ENCODE measurements at places on chromosomes 13 and 19.

- no peak for DNase-seq
Measured at GRCh38 chr19:5677580-5677979, 2.7 kb downstream of the MICOS13 start.

DNA sequence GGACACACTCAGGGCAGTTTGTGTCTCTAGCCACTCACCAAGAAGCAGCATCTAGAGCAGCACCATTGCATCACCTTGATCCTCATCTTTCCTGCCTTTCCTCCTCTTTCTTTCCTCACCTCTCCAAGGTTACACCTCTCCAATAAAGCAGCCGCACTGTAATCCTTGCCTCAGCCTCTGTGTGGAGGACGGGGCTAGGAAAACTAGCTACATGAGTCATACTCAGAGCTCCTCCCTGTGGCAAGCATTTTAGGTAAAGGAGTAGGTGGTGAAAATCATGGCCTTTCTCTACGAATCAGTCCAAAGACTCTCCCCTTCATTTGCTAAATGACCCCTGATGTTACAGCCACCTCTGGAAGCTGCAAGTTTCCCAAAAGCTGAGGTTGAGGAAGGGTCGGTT, 108.9 kb downstream of the DNAJC15 start:
- no peak for DNase-seq

DNA sequence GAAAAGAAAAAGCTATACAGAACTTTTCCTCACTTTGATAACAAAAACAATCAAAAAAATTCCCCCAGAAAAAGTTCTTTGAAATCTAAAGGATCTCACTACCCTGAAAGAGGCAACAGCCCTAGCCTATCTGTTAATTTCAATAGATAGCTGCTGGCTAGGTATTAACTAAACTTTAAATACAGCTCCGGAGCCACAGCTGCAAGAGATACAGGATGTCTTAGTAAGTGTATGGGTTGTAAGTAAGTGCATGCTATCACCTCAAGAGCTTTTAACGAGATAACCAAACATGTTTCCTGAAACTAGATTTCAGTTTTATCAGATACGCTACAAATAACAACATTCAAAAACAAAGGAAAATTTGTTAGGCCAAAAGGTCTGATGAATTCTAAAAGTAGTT, 148.4 kb downstream of the KLF12 start:
- DNase-seq: no peak

DNA sequence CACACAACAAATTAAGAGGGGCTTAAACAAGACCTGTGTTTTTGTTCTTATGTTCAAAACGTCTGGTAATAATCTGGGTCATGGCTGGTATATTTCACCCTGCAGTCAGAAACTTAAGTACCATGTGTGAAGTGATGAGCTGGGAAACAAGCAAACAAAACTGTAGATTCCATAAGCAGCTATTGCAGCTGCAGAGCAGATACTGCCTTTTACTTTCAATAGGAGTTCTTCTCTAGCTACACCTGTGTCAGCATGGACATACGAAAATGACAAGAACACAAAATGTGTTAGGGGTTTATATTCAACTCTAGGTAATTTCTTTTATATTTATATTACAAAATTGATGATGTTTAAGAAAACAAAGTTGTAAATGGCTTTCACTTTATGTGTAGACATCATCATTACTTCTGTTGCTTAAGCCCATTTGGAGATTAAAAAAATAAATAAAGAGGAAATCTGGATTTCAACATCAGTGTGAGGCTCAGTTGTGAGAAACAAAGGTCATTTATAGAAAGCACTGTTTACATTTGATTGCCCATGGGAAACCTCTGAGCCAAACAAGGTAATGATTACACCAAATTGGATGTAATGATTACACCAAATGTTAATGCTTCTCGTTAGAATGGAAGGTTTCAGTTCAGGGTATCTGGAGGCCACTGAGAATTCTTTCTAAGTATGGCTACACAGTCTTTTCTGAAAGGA, 451.0 kb upstream of the SLC10A2 start:
- no peak for DNase-seq

DNA sequence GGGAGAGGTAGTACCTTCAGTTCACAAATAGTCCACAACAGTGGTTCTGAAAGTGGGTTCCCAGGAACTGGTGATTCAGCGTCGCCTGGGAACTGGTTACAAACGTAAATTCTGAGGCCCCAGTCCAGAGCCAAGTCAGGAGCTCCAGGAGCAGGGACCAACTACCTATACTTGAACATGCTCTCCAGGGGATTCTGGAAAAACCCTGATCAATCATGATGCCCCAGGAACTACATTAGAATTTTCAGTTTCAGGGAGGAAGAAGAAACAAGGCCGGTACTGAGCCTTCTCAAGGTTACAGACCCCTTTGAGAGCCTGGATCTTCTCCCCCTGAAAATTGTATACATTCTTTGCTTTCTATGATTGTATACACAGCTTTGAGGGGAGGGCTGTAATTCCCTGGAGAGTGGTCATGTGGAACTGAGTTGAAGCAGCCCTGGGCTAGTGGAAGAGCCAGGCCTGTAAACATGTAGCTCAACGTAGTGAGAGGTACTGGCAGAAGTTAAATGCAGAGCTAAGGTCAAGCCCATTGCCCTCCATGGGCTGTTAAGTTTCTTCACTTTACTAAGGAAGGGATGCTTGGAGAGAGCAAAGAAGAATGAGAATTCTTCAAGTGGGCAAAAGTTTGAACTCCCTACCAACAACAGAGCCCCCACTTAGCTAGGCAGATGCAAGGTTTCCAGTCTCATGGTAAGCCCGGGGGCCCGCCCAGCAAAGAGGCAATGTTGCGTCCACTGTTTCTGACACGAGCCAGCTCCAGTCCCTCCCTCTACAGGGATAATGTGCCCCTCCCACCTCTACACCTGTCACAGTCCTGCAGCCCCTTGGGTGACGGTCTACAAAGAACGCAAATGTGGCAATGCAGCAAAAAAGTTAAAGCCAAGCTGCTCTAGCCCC, 17.0 kb downstream of the DOCK9 start:
- DNase-seq: no peak

- DNase-seq: no peak
Measured at GRCh38 chr19:5891572-5891937, 12.0 kb downstream of the NDUFA11 start.

- DNase-seq: no peak
Measured at GRCh38 chr19:36379510-36379819, 464 bp upstream of the ZFP14 start.

DNA sequence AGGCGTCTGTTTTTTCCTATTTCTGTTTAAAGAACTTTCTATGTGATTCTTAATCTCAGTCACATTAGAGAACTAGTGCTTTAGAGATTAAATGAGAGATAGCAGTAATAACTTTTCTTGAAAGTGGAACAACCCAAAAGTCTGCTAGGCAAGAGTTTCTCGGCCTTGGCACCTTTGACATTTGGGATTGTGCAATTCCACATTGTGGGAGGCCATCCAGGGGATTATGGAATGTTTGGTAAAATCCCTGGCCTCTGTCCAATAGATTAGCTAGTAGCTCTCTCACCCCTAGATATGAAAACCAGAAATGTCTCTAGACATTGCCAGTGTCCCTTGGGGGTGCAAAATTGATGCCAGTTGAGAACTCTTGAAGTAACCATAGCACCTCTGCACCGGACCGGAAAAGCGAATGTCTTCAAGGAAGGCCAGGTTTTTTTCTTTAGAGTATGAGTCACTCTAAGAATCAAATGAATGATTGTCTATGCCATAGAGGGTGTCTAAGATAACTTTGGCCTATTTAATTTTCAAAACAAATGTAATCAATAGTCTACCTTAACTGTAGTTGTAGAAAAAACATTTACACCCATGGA, 45.0 kb upstream of the IL17D start:
- DNase-seq: no peak

GRCh38 chr13:47548294-47548840, 452.7 kb downstream of the SUCLA2 start:
- DNase-seq: no peak

GRCh38 chr19:43662487-43662886, 7.5 kb downstream of the PLAUR start:
- DNase-seq: no peak

DNA sequence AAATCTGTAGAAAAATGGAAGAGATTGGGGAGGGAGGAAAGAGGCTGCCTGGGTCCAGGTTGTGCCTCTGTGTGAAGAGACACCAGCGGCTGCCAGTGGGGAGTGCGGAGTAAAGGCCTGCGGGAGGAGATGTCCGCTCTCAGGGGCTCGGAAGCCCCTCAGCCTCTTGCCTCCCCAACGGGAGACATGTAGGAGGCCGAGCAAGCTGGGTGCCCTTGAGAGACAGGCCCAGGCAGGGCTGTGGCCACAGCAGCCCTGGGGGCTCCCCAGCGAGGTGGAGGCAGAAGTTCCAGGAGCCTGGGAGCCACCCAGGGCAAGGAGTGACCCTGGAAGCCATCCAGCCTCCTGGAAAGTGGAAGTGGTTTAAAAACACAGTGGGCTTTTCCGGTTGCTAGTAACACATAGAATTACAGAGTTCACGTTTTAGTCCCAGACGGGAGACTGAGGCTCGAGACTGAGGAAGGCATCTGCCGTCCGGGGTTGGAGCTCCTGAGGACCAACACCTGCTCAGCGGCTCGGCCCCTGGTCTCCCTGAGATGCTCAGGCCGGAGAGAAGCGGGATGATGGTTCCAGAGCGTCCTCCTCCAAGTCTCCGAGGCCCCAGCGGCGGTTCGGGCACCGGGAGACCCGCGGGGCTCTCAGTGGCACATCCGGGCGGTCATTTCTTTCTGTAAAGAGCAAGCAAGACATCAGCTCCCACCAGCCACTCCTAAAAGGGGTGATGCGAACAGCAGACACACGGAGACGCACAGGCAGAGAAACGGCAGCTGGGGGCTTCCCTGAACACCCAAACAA, 21.9 kb upstream of the MKNK2 start:
- no peak for DNase-seq

DNA sequence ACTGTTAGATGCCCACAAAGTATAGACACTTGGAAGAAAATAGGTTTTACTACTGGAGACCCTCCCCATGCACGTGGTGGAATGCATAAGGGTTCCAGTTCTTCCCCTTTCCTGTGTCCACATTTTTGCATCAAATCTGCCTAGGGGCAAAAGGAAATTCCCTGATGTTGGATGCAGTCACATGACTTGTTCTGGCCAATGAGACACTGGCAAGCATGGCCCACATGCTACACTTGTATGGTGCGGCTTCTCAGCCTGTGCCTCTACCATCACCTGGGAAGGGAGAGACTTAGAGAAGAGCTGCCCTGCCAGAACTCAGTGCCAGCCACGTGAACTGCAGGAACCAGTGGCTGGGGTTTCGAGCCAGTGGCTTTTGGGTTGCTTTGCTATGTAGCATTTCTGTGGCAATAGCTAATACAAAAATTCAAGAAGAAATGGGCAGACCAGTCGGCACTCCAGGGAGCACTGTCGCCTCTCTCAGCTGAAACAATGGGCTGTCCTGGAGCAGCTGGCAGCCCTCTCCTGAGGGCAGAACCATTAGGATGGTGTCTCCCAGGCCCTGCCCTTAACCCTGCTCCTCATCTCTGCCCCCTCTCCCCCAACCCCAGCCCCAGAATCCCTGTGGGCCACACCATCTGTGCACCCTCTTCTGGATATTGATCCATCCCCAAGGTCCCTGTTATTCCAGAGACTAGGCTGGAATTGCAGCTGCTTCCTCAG, 634.0 kb downstream of the UQCRFS1 start:
- no peak for DNase-seq

- DNase-seq: no peak
Measured at GRCh38 chr19:58394821-58395219, 636 bp upstream of the RNF225 start.

DNA sequence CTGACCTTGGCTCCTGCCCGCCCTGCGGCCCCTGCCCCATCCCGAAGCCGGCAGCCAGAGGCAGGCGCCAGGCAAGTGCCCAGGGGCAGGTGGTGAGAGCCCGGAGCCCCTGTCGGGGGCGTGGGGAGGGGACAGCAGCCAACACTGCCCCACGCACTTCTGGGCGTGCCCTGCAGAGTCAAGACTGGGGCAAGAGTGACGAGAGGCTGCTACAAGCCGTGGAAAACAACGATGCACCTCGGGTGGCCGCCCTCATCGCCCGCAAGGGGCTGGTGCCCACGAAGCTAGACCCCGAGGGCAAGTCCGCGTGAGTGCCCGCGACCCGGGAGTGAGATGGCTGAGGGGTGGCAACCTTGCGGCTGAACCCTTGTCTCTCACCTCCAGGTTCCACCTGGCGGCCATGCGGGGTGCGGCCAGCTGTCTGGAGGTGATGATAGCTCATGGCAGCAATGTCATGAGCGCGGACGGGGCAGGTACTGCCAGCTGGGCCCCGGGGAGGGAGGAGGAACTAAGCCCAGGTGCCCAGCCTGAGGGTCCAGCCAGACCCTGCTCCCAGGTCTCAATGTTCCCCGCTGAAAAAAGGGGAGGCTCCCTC, 17.3 kb downstream of the ANKRD24 start:
- DNase-seq: no peak

- DNase-seq: no peak
Measured at GRCh38 chr13:88107570-88107969, 436.4 kb downstream of the SLITRK5 start.

DNA sequence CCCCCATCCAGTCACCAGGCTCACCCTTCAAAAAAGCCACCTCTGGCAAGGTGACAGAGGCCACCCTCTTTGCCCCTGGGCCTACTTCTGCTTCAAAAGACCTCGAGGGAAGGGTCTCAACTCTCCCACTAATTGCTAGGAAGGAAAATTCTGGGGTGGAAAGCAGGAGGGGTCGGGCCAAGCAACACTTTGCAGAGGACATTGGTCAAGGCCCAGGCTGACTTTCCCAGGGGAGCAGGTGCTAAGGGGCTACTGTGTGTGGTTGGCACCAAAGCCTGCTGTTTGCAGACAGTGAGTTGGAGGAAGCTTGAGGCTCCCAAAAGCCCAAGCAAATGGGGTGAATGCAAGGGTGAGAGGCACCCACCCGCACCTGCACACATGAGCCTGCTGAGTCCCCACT, 28.6 kb upstream of the VSTM2B start:
- no peak for DNase-seq

DNA sequence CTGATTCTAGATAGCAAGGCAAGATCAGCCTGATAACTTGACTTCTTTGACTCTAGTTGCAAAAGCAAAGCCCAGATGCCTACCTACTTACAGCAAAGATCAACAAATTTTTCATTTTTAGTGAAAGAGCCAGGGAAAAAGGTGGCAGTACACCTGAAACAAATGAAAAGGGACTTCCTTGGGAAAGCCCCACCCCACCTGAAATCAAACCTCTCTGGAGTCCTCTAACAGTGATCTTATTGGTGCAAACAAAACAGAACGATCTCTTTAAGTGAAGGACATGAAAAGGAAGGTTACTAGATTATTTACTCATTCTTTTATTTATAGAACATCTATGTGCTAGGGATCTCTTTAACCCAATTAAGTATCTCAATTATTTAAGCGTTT, 507 bp upstream of the LCP1 start:
- DNase-seq: no peak

DNA sequence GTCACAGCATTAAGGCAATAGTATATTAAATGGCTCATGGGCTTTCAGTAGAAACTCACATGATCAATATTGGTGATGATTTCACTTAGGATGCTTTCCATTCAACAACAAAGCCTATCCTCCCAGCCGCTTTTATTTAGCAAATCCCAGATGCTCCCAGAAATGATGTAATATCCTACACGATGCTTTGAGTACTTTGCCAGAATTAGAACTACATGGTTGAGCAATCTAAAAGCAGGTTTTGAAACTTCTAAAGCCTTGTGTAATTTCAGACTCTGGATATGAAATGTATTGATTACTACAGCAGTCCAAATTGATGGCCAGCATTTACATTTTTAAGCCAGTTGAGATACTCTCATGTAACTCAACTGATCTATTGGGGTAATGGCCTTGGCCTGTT, 13.6 kb downstream of the DLEU7 start:
- DNase-seq: no peak
